ENCODE measurements at places on chromosomes 12 and 14.

GRCh38 chr12:2739832-2740641, 54.7 kb upstream of the FKBP4 start:
- no peak for DNase-seq

DNA sequence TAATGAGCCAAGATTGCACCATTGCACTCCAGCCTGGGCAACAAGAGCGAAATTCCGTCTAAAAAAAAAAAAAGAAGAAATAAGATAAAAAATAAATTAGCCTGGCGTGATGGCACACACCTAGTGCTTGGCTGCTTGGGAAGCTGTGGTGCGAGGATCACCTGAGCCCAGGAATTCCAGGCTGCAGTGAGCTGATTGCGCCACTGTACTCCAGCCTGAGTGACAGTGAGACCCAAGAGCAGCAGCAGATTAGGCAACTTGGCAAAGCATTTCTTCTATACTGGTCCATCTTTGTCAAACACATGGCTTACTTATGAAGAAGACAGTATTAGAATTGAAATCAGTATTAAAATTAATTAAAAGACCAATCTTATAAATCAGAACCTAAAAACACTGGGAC, 6.3 kb downstream of the GON7 start:
- no peak for DNase-seq

GRCh38 chr14:73758392-73759182, 44.4 kb upstream of the PNMA1 start:
- peak; percentile 78 for DNase-seq

GRCh38 chr12:14999021-14999694, 26.3 kb downstream of the PDE6H start:
- no peak for DNase-seq

- DNase-seq: no peak
Measured at GRCh38 chr12:69007101-69007854, 74.3 kb upstream of the CPM start.

- no peak for DNase-seq
Measured at GRCh38 chr12:97595426-97595831, 132.8 kb downstream of the RMST start.

DNA sequence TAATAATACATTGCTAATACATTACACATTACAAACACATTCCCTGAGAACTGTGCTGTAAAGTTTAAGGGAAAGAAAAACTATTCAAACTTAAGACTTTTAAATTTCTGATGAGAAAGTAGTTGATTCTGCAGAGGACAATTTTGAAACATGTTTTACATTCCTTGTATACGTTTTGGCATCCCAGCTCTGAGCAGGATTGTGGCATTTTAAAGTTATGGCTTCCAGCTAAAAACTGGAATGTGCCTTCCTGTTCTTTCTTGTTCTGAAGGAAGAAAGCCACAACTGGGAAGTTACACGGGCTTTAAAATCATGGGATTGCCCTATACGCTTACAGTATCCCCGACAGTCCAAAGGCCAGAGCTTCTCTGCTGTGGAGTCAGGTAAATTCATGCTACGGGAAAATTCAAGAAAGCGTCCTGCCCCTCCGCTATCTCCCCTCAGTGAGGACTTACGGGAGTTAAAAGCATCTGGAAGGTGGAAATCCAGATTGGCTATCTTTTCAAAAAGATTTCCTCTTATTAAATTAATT, 10.8 kb upstream of the KLHL42 start:
- DNase-seq: no peak

DNA sequence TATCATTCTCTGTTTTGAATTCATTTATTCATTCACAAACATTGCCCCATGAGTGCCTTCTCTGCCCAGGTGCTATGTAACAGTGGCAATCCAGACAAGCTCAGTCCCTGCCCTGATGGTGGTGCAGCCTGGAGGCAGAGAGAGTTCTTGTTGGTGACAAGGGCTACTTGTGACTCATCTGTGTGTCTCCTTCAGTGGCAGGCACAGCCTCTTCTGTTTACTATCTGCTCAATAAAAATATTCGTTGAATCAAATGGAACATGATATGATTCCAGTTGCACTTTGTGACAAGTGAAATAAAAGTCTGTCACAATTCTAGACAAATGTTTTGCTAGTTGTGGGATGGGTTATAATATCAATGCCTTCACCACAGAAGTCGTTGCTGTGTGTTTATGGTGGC, 20.6 kb upstream of the CPM start:
- no peak for DNase-seq

DNA sequence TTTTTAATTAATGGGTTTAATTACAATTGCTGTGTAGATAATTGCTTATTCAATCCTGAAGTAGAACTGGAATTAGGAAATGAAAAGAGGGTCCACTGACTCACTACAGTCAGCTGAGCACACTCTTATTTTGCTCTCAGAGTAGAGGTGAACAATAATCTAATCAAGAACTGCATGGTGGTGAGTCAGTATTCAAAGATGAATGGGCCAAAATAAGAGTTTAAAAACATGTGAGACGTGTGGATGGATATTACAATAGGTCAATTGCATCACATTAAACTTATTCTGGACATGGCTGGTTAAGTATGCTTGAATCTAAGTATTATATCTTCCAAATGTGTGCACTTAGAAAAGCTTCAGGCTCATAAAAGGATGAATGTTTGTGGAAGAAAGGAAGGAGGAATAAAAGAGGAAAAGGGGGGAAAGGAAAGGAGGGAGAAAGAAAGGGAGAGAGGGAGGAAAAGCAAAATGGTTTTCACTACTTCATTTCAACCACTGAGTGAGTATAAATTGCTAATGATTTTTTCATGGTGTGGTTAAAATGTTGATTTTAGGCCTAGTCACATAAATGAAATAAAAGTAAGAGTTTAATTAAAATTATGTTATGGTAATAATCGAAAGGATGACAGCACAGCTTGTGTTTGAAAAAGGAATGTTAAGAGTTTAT, 27.0 kb upstream of the EEA1 start:
- DNase-seq: peak; percentile 79

DNA sequence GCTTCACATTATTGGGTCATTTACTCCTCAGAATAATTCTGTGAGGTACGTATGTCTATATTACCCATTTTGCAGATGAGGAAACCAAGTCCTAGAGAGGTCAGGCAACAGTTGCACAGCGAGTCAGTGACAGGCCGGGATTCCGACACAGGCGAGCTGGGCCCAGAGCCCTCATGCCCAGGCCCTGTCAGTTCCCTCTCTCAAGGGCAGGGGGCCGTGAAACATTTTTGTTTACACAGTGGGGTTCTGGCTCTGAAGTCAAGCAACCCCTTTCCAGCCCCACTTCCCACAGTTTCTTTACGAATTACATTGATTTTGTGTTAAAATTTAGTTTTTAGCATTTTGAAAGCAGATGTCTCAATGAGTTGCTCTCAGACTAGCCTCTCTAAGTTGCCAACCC, 46.7 kb downstream of the ESRRB start:
- no peak for DNase-seq

- DNase-seq: no peak
Measured at GRCh38 chr12:70467918-70468733, 102.0 kb downstream of the KCNMB4 start.

GRCh38 chr14:78329371-78329770, 159.2 kb downstream of the NRXN3 start:
- DNase-seq: no peak

DNA sequence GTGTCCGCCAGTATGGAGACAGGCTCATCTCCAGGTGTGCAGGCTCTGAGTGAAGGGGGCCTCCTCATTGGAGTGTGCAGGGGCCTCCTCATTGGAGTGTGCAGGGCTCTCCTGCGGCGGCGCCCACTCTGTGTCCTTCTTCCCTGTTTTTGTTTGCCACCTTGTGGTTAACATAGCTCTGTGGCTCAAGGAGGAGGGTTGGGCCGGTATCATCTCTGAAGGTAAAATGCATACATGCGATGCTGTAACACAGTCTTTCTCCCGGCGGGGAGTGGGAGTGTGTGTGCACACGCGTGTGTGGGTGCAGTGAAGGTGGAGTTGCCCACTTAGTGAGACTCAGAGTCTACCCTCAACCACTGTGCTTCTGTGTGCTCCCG, 429.4 kb downstream of the ZFP36L1 start:
- no peak for DNase-seq

- no peak for DNase-seq
Measured at GRCh38 chr14:101602466-101602840, 41.2 kb downstream of the DIO3 start.

- peak; percentile 48 for DNase-seq
Measured at GRCh38 chr12:42468341-42468821, 121.2 kb downstream of the PRICKLE1 start.

DNA sequence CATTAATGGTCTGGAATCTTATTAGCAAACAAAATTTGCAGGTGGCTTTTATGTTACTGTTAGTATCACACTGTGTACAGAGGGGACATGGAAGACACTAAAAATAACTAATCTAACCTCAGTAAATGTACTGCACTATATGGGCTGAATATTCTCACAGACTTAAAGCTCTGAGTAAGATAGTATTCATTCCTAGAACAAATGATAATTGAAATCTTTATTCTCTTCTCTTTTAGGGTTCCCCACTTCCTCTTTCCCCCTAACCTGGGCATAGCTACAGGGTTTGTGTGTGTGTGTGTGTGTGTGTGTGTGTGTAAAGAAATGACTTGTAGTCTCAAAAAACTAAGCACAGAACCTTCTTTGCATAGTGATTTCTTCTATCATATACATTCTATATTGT, 21.4 kb upstream of the HECTD1 start:
- DNase-seq: no peak

- DNase-seq: peak; percentile 89
Measured at GRCh38 chr14:96255501-96256366, at the start of gene BDKRB1. Gene BDKRB1 (plus strand): TSS chr14:96256210. CDS start chr14:96263683, 7,473 bp downstream.

DNA sequence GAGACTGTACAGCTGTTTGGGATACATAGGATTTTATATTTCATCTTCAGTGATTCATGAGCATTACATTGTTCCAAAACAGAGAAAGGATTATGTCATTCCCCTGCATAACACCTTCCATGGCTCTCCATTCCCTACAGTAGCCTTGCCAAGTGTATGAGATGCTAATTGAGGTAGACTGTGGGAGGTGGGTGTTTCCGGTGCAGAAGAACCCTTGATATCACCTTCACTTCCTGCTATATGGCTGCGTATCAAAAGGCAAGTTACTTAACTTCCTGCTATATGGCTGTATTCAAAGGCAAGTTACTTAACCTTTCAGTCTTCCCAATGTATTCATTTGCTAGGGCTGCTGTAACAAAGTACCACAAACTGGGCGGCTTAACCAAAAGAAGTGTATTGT, 11.2 kb downstream of the FAR2 start:
- DNase-seq: no peak

GRCh38 chr12:29287622-29288021, 93.3 kb downstream of the ERGIC2 start:
- no peak for DNase-seq

DNA sequence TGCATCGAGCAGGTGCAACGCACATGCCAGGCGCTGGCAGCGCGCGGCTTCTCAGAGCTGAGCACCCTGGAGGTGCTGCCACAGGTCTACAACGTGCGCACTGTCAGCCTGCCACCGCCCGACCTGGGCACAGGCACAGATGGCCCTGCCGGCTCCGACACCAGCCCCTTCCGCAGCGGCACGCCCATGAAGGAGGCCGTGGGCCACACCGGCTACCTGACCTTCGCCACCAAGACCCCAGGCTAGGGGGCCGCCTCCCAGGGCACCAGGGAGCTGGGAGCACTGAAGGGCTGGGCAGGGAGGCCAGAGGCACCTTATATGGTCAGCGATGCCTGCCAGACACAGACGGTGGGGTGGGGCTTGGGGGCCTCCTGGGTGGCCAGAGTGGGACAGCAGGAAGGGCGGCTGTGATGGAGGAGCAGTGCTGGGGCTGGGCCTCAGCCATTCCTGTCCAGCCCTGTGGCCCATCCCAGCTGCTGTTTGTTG, 5.6 kb downstream of the TRMT61A start:
- no peak for DNase-seq

GRCh38 chr12:25054076-25054782, 105.3 kb upstream of the BCAT1 start:
- DNase-seq: peak; percentile 20

Measured in NCI-H226 (cell line).